ENCODE measurements at places on chromosomes 1 and 21. TPM values are rescaled to one million over a fixed set of nuclear protein-coding genes. Genes with fewer than 3 reads are reported as not detected.

- no peak for ATAC-seq
These were observed 89.0 kb upstream of the ACTL8 start for GRCh38 chr1:17665950-17666720.

GRCh38 chr1:205576011-205576410, 55.8 kb downstream of the ELK4 start:
- ATAC-seq = no peak

- peak; percentile 43 for ATAC-seq
These were observed 13.8 kb upstream of the SEC16B start for GRCh38 chr1:177983482-177984135.

DNA sequence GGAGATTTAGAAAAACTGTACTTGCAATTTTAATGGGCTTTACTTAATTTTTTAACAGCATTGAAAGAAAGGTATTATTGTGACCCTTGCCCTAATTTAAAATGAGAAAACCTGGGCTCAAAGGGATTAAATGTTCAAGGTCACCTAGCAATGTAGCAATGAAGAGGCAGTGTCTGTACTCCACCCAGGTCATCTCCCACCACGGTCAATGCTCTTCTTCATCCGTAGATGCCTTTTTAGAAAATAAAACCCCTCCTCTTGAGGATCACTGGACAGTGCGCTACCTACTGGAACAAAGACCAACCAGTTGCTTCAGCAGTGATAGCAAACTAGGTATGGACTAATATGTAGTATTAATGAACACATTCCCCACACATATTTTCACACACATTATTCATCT, 29.8 kb upstream of the HAO2 start:
- no peak for ATAC-seq

GRCh38 chr1:14812189-14812588, 213.7 kb downstream of the KAZN start:
- ATAC-seq = no peak

DNA sequence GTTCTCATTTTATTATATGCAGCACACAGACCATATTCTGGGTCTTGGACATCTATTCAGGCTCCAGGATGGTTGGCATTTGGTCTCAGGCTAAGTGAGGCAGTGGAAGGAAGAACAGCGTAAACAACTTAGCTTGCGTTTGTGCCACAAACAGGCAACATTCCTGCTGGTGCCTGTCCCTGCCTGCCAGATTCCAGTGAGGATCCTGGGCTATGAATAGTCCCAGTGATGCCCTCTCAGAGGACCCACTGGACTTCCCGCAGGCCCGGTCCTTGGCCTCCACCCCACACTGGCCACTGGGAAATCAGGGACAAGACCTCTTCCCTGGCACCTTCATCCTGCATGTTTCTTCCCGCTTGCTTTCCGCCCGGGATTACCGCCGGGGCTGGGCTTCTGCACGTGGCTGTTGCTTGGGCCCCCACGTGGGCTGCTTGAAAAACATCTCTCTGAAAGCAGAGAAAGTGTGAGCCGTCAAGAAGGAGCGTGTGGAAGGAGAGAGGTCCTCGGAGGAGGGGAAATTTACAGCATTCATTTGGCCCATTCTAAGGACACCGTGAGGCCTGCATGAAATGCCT, 145.1 kb upstream of the WNT4 start:
- ATAC-seq = no peak

DNA sequence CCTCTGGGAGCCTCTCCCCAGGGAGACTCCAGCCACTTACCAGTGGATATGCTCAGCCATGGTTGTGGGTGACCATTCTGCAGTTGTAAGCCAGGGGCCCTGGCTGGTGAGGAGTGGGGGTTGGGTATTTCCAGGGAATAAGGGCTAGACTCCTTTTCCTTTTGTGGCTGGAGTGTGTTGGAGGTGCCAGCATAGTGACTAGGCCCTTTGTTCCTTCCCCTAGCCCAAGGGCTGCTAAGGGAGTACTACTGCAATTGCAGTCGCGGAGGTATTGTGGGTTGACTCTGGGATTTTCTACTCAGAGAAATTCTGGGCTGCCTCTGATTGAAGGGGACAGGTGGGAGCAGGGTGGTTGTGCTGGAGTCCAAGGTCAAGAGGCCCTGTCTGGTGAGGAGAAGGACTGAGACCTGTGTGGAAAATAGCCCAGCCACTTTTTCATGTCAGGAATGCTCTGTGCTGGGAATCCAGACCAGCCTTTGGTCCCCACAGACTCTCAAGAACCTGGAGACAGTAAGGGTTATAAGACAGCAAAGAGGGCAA, 43.1 kb downstream of the MROH9 start:
- ATAC-seq = no peak

- ATAC-seq = no peak
These were observed 54.0 kb upstream of the KCNJ15 start for GRCh38 chr21:38202811-38203210.

GRCh38 chr1:72462186-72462905, 180.0 kb upstream of the NEGR1 start:
- no peak for ATAC-seq

DNA sequence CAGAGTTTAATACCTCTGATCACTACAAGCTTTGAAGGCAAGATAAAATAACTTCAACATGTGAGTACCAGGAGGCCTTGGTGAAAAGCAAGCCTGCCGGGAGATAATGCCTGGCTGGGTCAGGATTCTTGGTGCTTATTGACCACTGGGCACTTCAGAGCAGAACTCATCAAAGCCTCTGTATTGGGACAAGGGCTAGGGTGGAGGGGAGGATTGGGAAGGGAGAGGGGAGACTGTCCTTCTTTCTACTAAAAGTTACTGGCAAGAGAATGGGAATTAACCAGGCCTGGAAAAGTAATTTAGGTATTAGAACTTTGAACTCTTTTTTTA, 35.2 kb downstream of the NEK2 start:
- no peak for ATAC-seq

DNA sequence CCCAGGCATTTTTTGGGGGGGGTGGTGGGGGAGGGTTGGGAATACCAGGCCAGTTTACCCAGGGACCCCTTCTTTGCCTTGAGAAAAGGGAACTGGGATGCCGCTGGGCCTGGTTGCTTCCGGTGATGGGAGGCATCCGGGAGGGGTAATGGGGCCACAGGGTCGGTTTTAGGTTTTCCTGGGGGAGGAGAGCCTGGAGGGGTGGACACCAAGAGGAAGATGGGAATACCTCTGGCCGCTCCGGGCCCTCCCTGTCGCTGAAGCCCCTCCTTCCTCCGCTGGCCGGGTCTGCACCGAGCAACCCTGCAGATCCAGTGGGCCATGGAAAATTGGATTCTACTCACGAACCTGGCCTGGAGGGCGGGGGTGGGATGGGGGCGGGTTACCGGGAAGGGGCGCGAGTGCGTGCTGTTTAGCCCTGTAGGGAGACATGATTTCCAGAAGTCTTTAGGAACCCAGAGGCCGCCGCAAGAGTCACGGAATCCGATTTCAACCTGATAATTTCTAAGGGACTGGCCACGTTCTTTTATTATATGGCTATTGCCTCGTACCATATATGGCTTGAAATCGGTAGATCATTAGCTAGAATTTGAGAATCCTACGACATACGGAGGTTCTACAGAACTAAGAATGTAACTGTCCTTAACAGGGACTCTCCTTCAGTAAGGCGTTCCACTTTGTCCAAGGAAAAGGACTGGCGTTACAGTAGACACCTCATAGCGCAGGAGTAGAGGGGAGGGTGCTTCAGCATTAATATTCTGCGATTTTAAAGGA, 749 bp downstream of the AKIRIN1 start:
- peak; percentile 62 for ATAC-seq

The C8A gene
- not detected for total RNA-seq

The CR1 gene
- 5.8 TPM for total RNA-seq

The RHBDL2 gene
- total RNA-seq = 0.94 TPM

The FOXO6 gene
- total RNA-seq = 2.2 TPM

The DMBX1 gene
- total RNA-seq = not detected
